NCI-H524 treated with DMSO at 0.1 percent for 48 hours (cell line): ENCODE measurements at places on chromosomes 4 and X.

DNA sequence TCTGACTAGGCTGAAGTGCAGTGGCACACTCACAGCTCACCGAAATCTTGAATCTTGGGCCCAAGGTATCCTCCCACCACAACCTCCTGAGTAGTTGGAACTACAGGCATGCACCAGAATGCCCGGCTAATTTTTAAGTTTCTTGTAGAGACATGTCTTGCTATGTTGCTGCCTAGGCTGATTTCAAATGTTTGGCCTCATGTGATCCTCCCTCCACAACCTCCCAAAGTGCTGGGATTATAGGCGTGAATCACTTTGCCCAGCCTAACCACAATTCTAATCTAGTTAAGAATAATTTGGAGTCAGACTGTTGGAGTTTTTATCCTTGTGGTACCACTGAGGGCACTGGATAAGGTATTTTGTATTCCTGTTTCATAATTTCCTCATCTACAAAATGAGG, 317.5 kb upstream of the AGA start:
- no peak for DNase-seq

- DNase-seq, result no peak
These were observed 148.4 kb upstream of the FGF16 start for GRCh38 chrX:77298790-77299189.

- DNase-seq, result no peak
These were observed 2.0 kb upstream of the NYX start for GRCh38 chrX:41445171-41445570.

DNA sequence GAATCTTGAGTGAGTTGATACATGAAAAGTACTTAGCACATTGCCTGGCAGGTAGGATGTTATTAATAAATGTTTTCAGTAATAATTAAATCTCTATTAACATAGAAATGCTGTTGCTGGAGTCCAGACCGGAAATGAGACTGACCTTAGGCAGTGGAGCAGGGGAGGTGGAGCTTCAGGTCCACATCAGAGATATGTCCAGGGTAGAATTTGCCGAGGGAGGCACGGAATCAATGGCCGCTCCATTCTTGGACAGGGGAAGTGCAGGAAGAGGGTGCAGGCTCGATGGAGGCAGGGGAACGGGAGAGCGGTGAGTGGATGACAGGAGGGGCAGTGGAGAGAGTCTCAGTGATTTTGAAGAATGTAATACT, 107.3 kb downstream of the GATB start:
- no peak for DNase-seq

DNA sequence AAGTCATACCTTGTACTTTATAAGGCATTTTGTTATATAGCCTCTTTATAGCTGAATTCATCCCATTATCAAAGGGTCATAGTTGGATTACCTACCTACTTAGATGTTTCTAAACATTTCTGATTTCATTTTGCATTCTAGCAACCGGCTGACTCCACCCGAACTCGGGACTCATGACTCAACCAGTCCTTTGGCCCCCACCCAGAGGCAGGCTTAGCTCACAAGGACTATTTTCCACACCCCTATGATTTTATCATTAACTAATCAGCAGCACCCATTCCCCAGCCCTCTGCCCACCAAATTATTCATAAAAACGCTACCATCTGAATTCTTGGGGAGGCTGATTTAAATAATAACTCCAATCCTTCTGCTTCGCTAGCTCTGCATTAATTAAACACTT, 79.9 kb upstream of the EGFL6 start:
- DNase-seq, result no peak

DNA sequence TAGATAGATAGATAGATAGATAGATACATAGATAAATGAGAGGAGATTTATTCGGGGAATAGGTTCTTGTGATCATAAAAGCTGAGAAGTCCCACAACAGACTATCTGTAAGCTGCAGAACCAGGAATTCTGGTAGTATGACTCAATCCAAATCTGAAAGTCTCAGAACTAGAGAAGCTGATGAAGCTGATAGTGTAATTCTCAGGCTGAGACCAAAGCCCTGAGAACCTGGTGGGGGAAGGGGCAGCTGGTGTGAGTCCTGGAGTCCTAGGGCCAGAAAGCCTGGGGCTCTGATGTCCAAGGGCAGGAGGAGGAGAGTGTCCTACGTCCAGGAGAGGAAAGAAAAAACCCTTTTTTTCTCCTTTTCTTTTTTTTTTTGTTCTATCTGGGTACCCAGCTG, 8.0 kb upstream of the BANK1 start:
- DNase-seq, result no peak

DNA sequence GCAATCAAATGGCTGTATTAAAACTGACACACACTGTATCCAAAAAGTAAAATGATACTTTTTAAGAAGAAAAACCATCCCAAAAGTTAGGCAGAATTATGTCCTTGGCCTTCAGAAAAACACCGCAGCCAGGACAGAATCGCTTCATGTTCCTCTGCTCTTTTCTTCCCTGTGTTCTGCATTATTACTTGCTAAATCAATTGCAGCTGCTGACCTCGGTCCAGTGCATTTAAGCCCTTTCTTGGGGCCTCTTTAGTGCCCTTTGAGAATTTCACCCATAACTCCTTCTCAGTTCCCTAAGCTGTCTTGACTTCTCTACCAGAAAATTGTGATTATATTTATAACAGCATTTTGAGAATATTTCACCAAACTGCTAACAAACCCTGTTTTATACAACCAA, 696.9 kb downstream of the PCDH7 start:
- DNase-seq, result no peak

- DNase-seq, result no peak
These were observed 33.8 kb upstream of the SLAIN2 start for GRCh38 chr4:48307528-48307927.

DNA sequence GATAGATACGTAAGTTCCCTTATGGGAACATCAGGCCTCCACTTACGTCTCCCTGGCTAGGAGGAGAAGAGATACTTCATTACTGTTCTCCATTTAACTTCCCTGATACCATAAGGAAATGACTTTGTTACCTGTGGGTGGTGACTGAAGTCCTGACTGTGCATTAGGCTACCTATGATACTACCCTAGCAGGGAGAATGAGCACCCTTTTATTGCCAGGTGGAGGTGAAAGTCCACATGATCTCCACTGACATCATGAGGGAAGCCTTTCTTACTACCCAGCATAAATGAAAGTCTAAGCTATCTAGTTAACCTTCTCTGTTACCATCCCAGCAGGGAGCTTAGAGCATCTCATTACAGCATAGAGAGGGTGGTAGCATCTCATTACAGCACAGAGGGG, 24.4 kb upstream of the LAMTOR3 start:
- DNase-seq, result no peak

DNA sequence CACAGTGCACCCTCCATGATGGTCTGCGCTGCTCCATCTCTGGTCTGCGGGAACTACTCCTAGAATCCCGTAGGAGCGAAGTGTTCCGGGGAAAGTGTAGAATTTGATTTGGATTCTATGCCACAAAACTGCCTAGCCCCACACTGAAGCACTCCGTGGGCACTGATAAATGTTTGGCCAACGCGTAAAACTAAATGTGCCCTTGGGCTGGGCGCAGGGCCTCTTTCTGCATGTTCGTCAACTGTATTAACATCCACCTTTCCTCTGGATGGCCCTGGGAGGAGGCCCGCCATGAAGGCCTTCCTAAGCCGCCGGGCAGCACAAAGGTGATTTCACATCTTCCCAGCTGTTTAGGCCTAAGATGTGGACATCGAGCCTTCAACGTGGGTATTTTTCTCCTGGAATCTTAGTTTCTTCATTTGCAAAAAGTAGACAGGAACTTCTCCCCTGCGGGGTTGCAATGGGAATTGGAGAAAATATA, 2.6 kb downstream of the MSX1 start:
- DNase-seq, result no peak

GRCh38 chrX:3768881-3769280, 55.4 kb upstream of the PRKX start:
- no peak for DNase-seq

DNA sequence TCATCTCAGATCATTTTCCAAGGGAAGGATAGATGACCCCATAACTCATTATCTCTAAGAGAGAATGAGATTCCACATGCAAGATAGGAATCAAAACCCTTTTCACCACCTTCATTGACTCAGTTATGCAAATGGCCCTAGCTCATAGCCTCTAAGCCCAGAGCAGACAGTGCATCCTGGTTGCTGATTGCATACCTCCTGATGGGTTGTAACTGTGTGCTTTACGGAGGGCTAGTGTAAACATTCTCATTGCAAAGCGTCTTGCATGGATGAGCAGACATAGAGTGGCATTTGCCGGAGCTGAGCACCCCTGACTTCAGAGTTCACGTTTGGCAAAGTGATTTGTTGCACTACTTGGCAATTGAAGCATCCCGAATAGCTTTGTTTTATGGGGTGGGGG, 151.0 kb downstream of the VCX3A start:
- no peak for DNase-seq

DNA sequence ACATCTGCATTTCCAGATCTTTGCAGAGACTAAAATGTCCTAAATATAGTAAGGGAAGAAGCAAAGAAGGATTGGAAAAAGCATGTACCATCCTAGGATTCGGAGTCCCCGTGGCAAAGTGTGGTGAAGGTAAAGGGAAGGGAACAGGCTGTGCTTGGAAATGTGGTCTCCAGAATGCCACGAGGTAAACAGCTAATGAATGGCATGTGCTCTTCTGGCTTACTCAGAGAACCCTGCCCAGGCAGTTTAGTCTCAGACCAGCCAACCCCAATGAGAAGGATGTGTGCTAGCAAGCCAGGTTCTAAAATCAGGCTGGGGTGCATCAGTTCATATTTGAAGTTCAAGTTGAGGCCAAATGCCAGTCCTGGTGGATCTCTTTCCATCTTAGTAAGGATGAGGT, 113.1 kb downstream of the RS1 start:
- no peak for DNase-seq

DNA sequence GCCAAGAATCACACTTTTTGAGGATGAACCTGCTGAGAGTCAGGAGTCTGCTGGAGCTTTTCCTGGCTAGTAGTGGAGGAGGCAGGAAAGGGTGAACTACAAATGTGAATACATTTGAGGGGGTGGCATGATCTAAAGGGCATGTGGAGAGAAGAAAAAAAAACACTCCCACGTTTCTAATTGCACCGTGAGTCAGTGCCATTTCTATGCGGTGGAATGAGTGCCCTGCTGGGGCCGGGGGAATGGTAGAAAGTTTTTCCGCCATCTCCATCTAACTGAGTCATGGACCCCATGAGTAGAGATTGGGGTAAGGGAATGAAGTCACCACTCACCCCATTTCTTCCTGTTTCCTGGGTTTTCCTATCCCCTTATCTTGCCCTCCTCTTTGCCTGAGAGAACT, 19.8 kb downstream of the BEX3 start:
- no peak for DNase-seq

GRCh38 chrX:31178064-31178768, 106.4 kb upstream of the FTHL17 start:
- no peak for DNase-seq

GRCh38 chrX:68978255-68978654, 149.4 kb downstream of the EFNB1 start:
- no peak for DNase-seq

DNA sequence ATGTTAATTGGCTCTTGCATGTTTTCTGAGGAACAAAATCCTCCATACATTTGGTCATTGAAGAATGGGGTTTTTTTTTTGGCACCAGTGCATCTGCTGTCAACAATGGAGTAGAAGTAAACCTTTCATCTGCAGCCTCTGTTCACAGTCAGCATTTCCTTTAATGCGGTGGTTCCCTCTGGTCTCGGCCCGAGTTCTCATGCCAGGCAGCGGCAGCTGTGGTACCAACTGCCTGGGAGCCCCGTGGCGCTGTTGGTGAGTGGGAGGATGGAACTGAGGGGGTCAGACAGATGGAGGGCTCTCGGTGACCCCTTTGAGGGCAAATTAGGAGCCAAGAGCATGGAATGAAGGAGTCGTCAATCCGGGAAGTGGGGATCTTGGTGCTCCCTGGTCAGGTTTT, 114.7 kb downstream of the AFF1 start:
- no peak for DNase-seq

- no peak for DNase-seq
These were observed 507.0 kb downstream of the INPP4B start for GRCh38 chr4:142339053-142339452.

DNA sequence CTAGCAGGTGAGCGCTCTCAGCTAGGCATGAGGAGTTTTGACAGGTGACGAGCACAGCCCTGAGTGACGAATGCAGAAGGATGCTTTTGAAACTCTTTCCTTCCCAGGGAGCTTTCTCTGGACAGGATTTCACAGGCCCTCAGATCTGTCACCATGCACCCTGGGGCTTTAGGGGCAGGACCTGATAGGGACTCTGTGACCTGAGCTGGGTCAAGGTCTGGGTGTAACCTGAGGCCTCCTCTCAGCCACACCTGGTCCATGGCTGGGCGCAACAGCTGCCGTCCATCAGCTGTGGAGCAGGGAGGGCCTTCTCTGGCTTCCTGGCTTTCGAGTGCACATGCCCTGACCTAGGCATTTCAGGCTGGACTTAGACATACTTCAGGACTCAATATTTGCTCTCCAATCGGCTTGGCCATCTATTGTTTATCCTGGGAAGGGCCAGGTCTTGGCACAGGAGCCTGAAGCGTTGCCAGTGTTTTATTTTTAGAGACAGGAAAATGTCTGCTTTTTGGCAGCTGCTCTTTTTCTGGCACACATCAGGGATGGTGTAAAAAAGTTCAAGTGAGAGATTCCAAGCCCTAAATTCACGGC, 56.4 kb downstream of the C4orf51 start:
- DNase-seq, result no peak

DNA sequence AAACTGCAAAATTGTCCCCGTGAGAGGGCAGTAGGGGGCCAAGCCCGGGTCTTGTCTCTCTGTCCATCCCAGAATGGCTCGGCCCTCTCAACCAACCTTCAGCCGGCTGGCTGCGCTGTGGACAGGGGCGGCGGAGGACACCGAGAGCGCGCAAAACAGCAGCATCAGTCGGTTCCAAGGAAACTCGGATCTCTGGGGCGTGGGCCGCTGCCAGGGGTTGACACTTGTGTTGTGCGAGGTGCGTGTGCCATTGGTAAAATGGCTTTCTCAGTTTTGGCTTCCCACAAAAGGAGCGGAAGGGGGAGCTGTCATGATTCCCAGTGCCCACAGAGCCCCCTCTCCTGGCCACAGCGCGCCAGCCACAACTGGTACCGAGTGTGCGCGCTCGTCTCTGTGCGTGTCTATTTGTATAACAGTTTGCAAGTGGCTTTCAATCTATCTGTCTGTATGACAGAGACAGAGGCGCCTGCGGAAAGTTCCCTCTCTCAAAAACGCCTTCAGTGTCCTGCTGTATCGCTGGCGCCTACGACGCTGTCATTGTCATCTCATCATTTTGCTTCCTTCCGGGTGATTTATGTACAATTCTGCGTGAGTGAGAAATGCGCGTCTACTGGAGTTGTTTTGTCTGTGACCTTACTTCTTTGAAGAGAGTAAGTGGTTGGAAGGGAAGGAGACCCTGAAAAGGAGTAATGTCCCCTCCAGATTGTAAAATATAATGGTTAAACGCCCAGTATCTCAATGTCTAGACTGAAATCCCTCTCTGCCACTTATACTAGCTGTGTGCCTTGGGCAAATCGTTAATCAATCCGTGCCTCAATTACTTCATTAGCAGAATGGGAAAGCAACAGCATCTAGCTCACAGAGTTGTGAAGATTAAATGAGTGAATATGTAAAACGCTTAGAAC, 1.8 kb downstream of the DKK2 start:
- DNase-seq, result peak; percentile 33

GRCh38 chr4:162268911-162269310, 105.1 kb upstream of the FSTL5 start:
- no peak for DNase-seq
